Effector CD4-positive, alpha-beta T cell (primary cell): ENCODE measurements at places on chromosomes 5 and 9.
A peak's percentile ranks its signal among the peaks of the same experiment; 100 is the strongest.

DNA sequence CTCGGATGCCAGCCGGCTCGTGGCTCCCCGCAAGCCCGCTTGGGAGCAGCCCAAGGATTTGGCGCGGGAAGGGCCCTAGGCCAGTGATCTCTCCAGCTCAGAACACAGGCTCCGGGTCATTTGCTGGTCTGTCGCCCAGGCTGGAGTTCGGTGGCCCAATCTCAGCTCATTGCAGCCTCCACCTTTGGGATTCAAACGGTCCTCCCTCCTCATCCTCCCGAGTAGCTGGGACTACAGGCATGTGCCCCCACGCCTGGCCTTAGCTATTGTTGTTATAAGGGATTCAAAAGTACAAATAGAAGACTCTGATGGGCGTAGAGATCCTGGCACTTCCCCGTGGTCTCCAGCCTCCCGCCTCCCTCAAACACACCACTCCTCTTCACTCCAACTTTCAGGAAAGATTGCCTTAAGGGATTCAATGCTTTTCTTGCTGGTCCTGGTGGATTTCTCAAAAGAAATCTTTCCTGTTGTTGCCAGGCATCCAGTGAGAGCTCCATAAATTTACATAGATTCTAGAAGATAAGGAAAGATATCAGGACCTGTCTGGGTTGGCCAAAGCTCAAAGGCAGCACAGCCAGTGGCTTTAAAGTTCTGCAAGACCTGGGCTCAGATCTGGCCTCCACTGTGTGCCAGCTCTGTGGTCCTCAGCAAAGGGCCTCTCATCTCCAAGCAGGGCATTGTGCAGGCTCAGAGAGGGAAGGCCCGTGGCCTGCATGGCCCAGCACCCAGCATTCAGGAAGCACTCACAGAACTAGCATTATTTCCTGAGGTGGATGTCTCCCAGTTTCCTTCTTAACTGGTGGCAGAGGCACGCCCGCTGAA is 1.0 kb downstream of the AIF1L start:
- DNase-seq: no peak

- no peak for DNase-seq
Measured at GRCh38 chr5:78041805-78042204, 252.7 kb downstream of the AP3B1 start.

- DNase-seq: peak; percentile 8
Measured at GRCh38 chr5:142432369-142432863, 107.6 kb upstream of the SPRY4 start.

DNA sequence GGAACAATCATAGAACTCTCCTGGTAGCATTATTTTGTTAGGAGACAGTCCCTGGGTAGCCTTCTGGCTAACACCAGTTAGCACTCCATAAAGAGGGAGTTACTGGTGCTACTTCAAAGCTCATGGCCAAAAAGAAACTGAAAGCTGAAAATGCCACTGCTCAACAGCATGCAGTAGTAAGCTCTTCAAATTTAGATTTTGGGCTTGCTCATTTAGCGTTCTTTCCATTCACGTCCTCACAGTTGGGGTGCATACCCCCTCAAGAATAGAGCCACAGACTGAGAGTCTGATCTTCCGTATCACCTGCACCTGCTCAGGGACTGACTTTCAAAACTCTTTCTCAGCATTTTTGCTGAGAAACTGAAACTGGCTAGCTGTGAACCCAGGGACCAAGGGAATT is 24.7 kb downstream of the NTRK2 start:
- DNase-seq: no peak

GRCh38 chr9:120104771-120105170 is 475.2 kb downstream of the CDK5RAP2 start:
- DNase-seq: no peak

GRCh38 chr9:119852390-119852789 is 483.2 kb upstream of the BRINP1 start:
- DNase-seq: no peak

DNA sequence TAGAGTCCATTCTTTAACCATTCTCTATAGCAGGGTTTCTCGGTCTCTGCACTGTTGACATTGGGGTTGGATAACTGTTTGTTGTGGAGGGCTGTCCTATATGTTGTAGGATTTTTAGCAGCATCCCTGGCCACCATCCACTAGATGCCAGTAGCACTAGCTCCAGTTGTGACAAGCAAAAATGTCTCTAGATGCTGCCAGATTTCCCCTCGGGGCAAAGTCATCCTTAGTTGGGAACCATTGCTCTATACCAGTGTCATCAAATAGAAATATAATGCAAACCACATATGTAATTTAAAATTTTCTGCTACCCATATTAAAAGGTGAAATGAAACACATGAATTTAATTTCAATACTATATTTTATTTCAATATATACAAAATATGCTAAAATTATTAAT is 2.9 kb downstream of the TTC23L start:
- DNase-seq: no peak

GRCh38 chr5:98163796-98164493 is 609.5 kb upstream of the RGMB start:
- DNase-seq: no peak

GRCh38 chr5:90353254-90353653 is 56.3 kb downstream of the CETN3 start:
- DNase-seq: no peak

- no peak for DNase-seq
Measured at GRCh38 chr9:121620777-121621449, 30.5 kb upstream of the DAB2IP start.

GRCh38 chr9:37951671-37952449 is 47.9 kb upstream of the SLC25A51 start:
- no peak for DNase-seq

DNA sequence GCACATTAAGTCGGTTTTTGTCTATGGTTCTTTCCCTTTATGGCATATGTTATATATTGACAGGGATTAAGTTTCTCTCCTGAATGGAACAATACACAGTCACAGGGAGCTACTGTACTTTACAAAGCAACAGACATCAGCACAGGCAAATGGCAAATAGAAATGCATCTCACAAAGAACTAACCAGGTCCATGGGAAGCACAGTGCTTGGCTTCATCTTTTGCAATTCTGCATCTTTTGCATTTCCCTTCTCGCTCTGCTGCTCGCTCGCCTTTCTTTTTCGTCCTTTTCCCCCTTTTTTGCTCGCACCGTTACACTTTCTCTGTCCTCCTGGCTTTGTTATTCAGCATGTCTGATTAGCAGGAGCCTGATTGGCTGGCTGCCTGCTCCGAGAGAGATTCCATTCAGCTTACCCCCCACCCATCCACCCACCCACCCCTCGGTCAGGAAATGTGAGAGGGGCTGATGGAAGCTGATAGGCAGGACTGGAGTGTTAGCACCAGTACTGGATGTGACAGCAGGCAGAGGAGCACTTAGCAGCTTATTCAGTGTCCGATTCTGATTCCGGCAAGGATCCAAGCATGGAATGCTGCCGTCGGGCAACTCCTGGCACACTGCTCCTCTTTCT is at the start of gene ADAMTSL1:
Gene ADAMTSL1, plus strand, starts transcription at position 502 of the 628 bp plus-strand sequence. Its CDS starts 80 bp downstream, at position 582.
- DNase-seq: no peak

- no peak for DNase-seq
Measured at GRCh38 chr5:177524539-177524900, 7.8 kb upstream of the DDX41 start.

DNA sequence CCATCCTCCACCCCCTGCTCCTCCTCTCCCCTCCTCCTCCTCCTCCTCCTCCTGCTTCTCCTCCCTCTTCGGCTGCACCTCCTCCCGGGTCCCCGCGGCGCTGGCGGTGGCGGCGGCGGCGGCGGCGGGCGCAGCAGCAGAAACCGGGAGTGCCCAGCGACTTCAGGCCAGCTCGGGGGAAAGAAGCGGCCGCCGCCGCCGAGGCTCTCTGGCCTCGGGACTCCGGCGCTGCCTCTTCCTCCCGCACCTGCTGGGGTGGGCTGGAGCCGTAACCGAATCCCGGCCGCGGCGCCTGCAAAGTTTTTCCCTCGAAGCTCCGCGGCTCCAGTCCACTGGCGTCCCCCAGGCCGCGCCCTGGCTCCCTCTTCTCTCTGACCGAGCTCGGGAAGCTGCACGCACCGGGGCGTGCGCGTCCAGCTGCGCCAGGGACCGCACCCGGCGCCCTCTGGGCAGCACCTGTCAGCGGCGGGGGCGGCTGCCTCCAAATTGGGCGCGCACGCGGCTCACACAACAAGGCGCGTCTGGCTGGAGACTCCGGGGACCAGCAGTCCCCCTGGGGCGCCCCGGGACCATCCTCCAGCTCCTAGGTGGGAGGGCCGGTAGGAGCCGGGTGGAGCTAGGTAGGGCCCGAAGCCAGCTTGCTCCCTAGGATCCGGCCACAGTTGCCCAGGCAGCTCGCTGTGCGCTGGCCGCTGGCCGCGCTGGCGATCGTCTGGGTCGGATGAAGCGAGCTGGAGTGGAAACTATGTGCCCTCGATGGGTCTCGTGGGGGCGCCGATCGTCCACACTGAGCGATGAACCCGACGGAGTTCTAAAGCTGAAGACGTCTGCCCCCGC is at the start of gene MCTP1:
Gene MCTP1, minus strand, starts transcription at position 523 of the 837 bp plus-strand sequence.
- no peak for DNase-seq
